ENCODE measurements at places on chromosomes 16 and 17.

GRCh38 chr17:50685334-50685665, 22.4 kb downstream of the ANKRD40 start:
- DNase-seq: no peak

DNA sequence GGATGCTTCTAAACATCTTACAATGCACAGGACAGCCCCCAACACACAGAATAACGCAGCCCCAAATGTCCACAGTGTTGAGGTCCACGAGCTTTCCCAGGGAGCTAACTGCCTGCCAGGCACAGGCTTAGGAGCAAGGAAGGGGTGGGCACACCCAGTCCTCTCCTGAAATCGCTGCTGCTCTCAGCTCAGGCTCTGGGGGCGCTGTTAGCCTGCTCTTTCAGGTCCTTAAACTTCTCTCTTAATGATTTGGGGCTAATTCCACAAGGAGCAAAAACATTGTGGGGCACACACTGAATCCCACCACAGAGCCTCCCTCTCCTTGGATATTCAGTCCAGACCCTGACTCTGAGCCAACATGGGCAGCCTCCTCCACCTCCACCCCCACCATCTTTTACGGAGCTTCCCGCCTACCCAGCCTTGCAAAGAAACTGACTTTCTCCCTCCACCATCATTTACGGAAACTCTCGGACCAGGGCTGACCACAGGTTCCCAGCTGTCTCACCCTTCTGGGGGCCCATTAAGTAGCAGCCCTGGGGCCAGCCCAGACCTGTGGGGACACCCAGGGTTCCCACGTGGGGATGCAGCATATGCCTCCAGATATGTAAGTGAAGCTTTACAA, 1.1 kb downstream of the CD300H start:
- no peak for DNase-seq

- DNase-seq: no peak
These were observed 4.7 kb upstream of the NLRC5 start for GRCh38 chr16:56984639-56985038.

GRCh38 chr16:21214086-21214485, 2.7 kb upstream of the ZP2 start:
- no peak for DNase-seq

GRCh38 chr16:71499775-71500364, 10.7 kb upstream of the ZNF19 start:
- no peak for DNase-seq

DNA sequence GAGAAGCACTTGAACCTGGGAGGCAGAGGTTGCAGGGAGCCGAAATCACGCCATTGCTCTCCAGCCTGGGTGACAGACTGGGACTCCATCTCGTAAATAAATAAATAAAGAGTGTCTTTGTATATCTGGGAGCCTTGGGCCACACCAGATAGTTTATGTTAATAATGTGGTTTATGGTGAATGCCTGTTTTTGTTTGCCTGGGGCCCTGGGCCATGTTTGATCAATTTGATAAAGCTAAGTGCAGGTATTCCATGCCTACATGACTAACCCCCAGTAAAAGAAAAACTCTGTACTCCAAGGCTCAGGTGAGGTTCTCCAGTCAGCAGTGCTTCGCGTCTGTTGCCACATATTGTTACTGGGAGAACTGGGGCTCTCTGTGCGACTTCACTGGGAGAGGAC, 15.1 kb downstream of the SCIMP start:
- no peak for DNase-seq

DNA sequence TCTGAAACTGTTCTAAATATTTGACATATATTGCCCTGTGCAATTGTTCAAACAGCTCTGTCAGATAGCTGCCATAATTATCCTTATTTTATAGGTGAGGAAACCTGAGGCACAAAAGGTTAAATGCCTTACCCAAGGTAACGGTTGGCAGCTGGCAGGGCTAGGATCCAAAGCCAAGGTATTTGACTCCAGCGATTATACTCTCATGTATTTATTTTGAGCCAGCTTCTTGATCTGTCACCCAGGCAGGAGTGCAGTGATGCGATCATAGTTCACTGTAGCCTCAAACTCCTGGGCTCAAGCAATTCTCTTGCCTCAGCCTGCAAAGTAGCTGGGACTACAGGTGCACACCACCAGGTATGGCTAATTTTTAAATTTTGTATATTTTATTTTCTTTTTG, 7.2 kb downstream of the ENO3 start:
- no peak for DNase-seq

DNA sequence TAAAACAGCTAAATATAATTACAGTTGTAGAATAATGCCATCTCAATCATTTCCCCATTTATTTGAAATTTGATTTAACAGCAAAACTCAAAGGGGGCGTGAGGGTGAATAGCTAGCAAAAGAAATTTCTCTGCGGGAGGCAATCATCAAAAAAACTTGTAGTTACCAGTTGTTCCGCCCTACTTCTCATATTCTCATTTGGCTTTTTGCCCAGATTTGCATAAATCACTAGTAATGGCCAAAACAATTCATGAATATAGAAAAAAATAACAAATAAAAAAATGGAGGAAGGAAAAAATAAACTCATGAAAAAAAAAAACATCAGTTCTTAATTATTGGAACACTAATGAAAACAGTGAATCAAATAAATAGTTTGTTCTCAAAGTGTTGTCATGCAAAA, 722.6 kb upstream of the KIF2B start:
- no peak for DNase-seq

- no peak for DNase-seq
These were observed 2.9 kb downstream of the EPN3 start for GRCh38 chr17:50535407-50535806.

GRCh38 chr17:37301288-37301687, 74.5 kb upstream of the C17orf78 start:
- DNase-seq: no peak

DNA sequence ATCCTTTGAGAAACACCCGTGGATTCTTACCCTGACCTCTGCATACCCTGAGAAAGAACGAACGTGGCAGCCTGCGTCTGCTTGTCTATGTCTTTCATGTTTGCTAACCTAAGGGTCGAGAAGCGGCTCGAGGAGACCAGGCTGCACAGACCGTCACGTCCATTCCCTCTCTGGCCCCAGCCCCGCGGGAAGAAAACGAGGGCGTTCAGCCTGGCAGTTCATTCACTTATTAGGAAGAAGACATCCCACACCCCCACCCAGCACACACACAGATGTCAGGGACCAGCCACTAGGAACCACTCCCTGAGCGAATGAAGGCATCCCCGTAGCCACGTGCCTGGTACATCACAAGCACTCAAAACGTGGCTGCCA, 655 bp upstream of the MTHFSD start:
- no peak for DNase-seq

- DNase-seq: no peak
These were observed 107.6 kb downstream of the ZNF423 start for GRCh38 chr16:49748322-49748721.

DNA sequence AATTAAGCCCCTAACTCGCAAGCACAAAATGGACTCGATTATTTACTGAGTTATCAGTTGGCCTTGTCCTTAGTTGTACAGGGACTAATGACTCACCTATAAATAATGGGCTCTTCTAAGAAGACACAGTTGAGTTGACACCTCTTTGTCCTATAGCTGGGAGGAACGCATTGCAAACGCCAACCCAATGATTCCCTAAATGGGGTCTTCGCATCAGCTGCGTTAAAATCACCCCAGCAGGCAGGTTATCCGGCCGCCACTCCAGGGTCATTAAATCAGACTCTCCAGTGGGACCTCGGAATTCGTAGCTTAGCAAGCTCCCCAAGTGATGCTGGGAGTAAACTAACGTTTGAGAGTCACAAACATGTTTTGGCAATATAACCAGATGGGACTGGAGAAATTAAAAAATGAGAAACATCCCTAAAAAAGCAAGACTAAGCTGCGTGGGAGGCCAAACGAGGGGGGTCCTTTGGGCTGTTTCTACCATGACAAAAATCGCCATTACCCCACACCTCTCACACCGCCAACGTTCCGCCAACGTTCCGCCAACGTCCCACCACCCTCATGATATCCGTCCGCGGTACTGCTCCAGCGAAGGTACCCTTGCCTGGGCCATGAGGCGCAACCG, 932 bp upstream of the NFE2L1 start:
- DNase-seq: no peak

DNA sequence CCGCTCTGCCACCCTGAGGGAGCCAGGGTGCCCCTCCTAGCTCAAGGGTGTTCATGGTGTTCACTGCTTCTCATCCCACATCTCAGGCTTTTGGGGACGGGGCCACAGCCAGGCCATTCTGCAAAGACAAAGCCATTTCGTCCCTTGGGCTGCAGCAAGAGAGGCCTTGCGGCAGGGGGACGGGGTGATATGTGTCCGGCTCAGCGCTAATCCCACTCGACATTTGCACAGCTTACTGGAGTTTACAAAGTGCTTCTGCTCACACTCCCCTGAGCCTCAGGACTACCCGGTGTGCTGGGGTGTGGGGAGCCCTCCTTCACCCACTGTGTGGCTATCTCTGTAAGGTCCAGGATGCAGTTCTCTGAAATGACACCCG, 84.3 kb downstream of the RTN4RL1 start:
- no peak for DNase-seq

DNA sequence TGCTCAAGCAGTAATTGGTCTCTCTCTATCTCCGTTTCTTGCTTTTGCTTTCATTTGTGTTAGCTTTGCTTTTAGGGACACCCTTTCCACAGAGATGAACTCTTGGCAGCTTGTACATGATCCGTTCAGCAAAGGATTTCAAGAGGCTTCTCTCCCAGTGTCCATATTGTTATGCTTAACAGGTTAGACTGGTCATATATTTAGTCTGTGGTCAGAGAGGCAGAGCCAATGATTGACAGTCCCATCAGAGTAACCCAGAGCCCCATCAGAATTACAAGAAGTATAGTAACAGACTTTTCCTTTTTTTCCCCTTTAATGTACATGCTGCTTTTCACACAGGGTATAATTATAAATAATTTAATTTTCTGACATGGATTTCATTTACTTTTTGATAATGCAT, 34.4 kb downstream of the GDPD1 start:
- DNase-seq: no peak

DNA sequence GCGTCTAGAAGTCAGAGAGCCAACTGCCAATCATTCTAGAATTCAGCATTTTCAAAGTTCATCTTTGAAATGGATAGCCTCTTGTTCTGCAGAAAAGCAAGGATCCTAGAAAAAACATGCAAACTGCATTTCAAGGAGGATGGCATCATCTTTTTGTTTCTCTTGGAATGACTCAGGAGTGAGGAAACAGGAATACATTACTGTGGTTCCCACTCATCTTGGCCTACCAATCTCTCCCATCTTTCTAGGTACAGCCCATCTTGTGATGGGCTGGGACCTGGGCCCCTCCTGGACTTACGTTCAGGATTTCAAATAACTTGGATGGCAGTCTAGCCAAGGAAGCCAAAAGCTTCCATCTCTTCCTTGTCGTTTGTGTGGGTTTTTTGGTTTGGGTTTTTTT, 363.4 kb downstream of the CDH13 start:
- DNase-seq: no peak

GRCh38 chr16:88455610-88456355, 2.7 kb downstream of the ZFPM1 start:
- DNase-seq: no peak

GRCh38 chr16:76654088-76654820, 377.1 kb downstream of the CNTNAP4 start:
- no peak for DNase-seq

- no peak for DNase-seq
These were observed 58.1 kb upstream of the GOT2 start for GRCh38 chr16:58792188-58792587.

GRCh38 chr16:85631802-85632393, 18.8 kb downstream of the GSE1 start:
- DNase-seq: no peak

DNA sequence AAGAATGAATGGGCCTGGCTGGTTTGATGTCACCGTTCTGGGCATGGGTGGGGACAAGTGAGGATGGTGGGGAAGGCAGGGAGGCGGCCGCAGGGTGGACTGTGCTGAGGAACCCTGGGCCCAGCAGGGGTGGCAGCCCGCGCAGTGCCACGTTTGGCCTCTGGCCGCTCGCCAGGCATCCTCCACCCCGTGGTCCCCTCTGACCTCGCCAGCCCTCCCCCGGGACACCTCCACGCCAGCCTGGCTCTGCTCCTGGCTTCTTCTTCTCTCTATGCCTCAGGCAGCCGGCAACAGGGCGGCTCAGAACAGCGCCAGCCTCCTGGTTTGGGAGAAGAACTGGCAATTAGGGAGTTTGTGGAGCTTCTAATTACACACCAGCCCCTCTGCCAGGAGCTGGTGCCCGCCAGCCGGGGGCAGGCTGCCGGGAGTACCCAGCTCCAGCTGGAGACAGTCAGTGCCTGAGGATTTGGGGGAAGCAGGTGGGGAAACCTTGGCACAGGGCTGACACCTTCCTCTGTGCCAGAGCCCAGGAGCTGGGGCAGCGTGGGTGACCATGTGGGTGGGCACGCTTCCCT, 6.5 kb upstream of the SERPINF1 start:
- no peak for DNase-seq

GRCh38 chr16:55643161-55643970, 12.4 kb upstream of the SLC6A2 start:
- no peak for DNase-seq

DNA sequence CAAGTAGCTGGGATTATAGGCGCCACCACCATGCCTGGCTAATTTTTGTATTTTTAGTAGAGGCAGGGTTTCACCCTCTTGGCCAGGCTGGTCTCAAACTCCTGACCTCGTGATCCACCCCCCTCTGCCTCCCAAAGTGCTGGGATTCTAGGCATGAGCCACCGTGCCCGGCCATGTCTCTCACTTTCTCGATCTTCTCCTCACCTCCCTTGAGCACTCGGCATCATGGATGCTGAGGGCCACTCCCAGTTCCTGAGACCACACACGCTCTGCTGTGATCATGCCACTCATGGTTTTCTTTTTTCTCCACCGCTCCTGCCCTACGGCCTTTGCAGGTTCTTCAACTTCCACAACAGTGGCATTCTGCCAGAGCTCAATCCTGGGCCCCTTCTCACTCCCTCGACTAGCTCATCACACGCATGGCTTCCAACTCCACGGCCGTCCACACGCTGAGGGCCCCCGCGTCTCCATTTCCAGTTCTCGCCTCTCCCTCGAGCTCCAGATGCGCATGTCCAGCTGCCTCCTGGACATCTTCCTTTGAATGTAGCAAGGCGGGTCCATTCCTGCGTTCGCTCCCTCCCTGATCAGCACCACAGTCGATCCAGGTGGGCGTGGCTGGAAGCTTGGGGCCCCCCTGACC, 5.5 kb upstream of the NCBP3 start:
- DNase-seq: no peak

DNA sequence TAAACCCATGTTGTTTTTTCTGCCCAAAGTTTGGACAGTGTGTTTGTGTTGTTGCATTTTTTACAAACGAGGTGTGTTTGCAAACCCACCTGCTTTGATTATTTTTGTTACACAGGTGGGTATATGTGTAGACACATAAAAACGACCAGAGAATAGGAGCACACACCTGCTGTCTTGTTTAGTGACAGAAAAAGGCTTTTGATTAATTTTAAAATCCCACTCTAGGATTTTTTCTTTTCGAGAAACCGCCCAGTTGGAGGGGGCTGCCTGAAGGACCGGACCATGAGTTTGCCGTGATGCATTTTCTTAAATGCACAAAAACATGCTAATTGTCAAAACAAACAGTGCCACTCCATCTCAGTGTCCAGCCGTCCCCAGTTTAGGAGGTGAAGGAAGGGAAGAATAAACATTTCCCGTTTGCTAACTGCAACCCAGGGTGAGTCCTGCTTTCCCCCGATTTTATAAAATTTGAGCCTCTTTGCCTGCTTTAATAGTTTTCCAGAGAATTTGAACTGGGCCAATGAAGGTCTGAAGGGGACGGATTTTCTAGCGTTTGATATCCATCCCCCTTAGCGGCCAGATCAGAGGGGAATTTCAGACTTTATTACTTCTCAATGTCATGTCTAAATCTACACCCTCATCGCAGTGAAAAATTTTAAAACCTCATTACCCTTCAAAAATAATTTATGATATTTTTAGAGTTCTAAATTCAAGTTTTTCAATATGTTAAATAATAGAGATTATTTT, 3.2 kb downstream of the FOXC2 start:
- no peak for DNase-seq

All from NCI-H1417 treated with DMSO at 0.1 percent for 48 hours (cell line).